ENCODE measurements at places on chromosomes 1 and 21.

GRCh38 chr1:4018466-4019146, 118.5 kb upstream of the C1orf174 start:
- peak; percentile 2 for DNase-seq

GRCh38 chr21:27674041-27674615, 707.2 kb upstream of the ADAMTS5 start:
- DNase-seq, result no peak

DNA sequence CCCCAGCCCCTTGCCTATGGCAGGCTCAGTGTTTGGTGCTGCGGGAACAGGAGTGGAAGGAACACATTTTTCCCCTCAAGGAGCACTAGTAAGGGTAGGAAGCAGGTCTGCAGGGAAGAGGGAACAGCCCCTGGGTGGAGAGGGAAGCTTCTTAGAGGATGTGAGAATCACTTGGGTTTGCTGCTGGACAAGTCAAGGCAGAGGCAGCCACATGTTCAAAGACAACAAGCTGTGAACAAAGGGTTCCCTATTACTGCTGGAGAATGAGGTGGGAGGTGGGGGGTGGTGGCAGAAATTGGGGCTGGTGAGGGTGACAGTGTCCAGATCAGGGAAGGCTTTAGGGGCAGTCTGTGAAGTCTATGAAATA, 24.8 kb upstream of the CITED4 start:
- no peak for DNase-seq

GRCh38 chr21:45636951-45637646, 6.4 kb upstream of the PCBP3 start:
- no peak for DNase-seq

DNA sequence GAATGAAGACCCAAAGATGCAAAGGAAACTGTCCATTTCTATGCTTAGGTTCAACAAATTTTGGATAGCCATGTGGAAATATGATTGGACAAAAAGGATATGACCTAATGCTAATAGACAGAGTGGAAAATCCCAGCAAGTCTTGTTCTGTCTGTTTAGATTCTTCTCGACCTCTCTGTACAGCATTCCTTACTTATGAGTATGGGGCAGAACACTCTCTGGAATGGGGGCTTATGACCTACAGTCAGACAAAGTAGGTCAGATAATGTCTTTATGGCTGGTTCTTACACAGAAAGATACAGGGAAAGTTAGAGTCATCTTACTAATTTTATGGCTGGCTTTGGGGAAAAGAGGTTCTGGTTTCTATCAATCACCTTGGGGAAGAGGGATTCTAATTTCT, 2.8 kb downstream of the GCSAML start:
- DNase-seq, result no peak

- DNase-seq, result no peak
Observed at GRCh38 chr1:31031330-31032143, 34.0 kb downstream of the PUM1 start.

- peak; percentile 59 for DNase-seq
Observed at GRCh38 chr1:169308313-169309039, 59.1 kb downstream of the NME7 start.

DNA sequence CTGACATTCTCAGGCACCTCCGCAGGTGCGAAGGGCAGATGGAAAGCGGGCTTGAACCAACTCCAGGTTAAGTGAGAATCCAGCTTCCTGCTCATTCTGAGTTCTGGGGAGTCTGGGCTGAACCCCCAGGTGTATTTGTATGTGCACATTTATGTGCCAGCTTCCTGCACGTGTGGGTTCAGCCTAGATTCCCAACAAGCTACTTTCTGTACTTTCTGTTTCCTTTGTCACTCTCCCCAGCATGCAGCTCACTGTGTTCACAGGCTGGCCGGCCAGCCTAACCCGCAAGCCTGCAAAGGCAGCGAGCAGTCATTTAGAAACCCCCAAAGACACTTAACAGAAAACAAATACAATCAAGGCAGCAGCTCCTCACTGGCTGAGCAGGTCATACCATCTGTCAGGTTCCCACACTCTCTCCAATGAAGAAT, 1.3 kb upstream of the IL19 start:
- no peak for DNase-seq

GRCh38 chr1:41840592-41841246, 78.0 kb downstream of the HIVEP3 start:
- DNase-seq, result no peak

- no peak for DNase-seq
Observed at GRCh38 chr21:26443291-26443690, 129.8 kb downstream of the CYYR1 start.

DNA sequence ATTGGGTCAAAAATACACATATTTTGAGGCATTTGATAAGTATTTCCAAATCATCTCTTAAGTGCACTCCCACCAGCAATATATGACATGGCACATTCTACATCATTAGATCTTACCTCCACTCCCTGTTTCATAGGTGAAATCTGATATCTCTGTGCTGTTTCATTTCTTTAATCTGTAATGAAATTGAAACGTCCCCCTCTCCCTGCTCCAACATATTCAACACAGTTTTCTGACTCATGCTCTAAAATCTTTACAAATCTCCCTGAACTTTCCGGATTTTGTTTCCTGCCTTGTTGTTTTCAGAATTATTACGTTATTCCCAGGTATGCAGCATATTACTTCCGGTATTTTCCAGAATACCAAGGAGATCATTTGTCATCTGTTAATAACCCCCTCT, 66.1 kb upstream of the AKT3 start:
- no peak for DNase-seq

DNA sequence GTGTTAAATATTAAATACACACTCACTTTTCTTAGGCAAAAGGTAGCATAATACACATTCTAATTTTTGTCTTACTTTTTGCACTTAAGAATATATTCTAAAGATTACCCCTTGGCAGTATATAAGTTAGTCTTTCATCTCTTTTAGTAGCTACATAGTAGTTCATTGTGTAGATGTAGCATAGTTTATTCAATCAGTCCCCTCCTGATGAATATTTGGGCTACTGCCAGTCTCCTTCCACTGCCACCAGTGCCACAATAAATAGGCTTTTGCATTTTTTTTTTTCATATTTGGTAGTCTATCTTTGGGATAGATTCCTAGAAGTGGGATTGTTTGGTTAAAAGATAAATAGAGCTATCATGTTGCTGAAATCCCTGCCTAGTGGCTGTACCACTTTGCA, 388.8 kb upstream of the RUNX1 start:
- no peak for DNase-seq

GRCh38 chr1:41598325-41598724, 113.8 kb upstream of the EDN2 start:
- DNase-seq, result no peak

GRCh38 chr1:47679301-47679791, 241.5 kb downstream of the FOXD2 start:
- peak; percentile 46 for DNase-seq

- DNase-seq, result no peak
Observed at GRCh38 chr21:29506947-29507346, 208.2 kb downstream of the BACH1 start.
